Bronchial smooth muscle cell (primary cell): ENCODE measurements at places on chromosomes 2 and 18. TPM values are rescaled to one million over a fixed set of nuclear protein-coding genes. Genes with fewer than 3 reads are reported as not detected.

RGPD3 gene
- total RNA-seq: under 0.01 TPM in 2 replicates

NFATC1 gene
- 2.8 and 3.1 TPM in 2 replicates for total RNA-seq

TMEM37 gene
- 0.32 and 0.60 TPM in 2 replicates for total RNA-seq

AGXT gene
- not detected in 2 replicates for total RNA-seq

ANKRD62 gene
- not detected in 2 replicates for total RNA-seq
